Hematopoietic multipotent progenitor cell treated with erythropoietin and hydrocortisone succinate and interleukin-3 and kit ligand, for 15 days (in vitro differentiated cells): ENCODE measurements at places on chromosomes 13 and 19.
A peak's percentile ranks its signal among the peaks of the same experiment; 100 is the strongest.

GRCh38 chr19:48987323-48987722, 5.8 kb downstream of the GYS1 start:
- DNase-seq, result no peak

DNA sequence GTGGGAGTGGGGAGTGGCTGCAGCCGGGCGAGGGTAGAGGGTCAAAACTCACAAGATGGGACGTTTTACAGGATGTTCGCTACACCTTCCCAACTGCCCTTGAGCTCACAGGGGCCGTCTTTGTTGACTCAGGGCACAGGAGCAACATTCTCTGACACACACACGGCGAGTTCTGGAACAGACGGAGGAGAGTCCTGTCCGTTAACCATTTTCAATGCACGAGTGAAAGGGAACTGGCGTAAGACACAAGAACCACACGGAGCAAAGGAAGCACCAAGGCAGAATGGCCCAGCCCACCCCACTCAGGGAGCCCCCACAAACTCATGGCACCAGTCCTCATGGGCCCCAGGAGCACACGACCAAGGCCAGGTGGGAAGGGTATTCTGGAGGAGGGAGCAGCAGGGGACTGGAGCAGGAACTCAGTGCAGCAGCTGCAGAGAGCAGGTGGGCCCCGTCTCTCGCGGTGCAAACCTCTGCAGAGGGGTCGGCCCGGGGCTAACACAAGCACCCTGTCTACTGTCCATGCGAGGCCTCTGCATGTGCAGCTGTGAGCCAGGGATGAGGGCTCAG, 37.9 kb upstream of the ISYNA1 start:
- no peak for DNase-seq

DNA sequence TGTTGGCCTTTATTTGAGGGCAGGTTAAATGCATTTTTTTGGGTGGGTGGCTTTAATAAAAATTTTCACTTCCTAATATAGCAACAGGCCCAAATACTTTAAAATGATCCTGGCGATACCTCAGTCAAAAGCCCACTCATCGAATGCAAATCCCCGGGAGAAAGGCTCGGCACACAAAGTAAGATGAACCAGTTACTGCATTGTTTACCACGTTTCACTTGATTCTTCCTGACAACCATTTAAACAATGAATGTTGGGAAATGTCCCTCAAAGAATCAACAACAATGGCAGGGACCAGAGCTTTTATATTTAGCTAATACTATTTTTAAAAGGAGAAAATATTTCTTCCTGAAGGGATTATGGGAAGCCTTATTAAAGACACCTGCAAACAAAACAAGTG, 187.7 kb downstream of the ABCC4 start:
- DNase-seq, result no peak

DNA sequence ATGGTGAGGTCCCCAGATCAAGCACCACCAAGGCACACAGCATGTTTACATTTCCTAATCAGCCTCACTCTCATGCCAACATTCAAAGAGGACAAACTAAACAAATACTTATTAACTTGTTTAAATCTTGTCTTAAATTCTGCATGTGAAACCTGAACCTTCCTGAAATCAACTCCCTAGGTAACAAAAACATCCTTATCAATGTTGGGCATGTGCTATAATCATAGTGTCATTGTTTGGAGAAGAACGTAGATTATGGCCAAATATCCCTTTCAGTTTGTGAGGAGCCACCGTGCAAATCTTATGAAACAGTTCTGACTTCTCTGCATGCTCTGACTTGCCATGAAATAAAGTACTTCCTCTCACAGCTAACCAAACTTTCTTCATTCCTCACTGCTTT, 123.8 kb downstream of the NDFIP2 start:
- no peak for DNase-seq

GRCh38 chr19:47112166-47112996, 1.2 kb downstream of the ZC3H4 start:
- DNase-seq, result peak; percentile 91
